WTC11 (cell line): ENCODE measurements at places on chromosomes 5 and 9. TPM values are rescaled to one million over a fixed set of nuclear protein-coding genes. Genes with fewer than 3 reads are reported as not detected.

DNA sequence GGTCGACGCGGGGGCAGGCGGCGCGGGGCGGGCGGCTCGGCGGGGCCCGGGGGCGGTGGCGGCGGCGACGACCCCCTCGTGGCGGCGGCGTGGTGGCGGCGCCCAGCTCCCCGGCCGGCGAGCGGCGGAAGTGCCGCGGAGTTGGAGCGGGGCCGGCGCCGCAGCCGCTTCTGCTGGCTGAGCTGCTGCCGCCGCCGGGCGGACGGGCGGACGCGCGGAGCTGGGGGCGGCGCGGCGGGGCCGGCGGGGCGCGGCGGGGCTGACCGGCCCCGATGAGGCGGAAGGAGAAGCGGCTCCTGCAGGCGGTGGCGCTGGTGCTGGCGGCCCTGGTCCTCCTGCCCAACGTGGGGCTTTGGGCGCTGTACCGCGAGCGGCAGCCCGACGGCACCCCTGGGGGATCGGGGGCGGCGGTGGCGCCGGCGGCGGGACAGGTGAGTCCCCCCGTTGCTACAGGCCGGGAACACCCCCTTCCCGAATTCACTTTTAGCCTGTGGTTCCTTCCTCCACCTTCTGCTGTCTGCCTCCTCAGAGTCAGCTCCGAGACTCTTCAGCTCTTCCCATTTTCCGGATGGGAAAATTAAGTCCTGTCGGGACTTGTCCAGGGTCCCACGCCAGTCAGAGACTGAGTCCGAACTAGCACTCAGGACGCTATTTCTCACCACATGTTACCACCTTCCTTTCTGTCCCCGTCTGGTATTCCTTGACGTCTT is at the start of gene GALNT10:
TSS of gene GALNT10 (plus strand) at position 139 of the 710 bp plus-strand sequence. CDS start at position 273, 134 bp downstream.
- no peak for DNase-seq

- DNase-seq, result no peak
These were observed 131.5 kb upstream of the PANK3 start for GRCh38 chr5:168710706-168711105.

DNA sequence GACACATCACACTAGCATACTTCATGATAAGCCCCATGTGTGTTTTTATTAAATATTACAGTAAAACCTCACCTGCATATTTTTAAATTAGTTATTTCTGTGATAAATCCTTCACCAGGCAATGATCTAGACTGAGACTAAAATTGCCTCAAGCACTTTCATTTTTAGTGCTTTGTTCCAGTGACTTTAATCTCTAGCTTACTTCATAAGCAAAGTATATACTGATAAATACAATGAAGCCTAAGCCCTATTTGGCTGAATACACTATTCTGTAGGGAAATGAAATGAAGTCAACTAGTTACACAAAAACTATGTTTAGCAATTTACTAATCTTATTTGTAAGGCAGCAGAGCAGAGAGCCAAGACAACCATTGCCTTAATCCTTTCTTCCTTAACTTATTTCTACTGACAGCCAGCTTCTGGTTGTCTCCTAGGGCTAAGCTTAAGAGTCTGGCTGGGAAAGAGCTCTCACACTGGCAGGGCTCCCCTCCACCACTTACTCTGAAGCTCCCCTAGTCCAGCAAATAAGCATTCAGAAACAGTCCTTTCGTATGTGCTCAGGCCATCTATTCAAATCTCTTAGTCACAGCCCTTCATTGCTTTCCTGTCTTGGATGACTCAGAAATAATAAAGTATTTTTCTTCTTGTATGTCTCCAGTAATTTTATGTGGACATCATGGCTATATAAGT is 31.4 kb upstream of the MTAP start:
- DNase-seq, result no peak

- no peak for DNase-seq
These were observed 126.0 kb upstream of the C6 start for GRCh38 chr5:41339339-41339738.

GRCh38 chr5:67319935-67320725 is 123.5 kb upstream of the CD180 start:
- no peak for DNase-seq

DNA sequence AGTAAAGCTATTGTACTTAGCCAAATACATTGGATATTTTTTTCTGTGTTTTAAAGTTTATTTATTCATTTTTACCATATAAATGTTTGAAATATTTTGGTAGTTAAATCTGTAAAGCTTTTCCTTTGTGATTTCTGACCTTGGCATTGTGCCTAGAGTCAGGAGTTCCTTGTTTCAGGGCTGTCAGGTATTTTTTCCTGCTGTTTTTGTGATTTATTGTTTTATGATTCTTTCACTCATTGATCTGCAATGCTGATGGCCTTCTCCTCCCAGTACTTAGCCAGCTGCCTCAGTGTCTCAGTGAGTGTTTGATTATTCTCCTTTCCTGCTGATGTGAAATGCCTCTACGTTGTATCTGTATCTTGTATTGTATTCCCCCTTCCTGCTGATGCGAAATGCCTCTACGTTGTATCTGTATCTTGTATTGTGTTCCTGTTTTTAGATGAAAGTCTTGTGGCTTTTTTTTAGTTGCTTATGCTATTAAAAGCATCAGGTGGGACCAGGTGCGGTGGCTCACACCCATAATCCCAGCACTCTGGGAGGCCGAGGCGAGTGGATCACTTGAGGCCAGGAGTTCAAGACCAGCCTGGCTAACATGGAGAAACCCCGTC is 61.0 kb downstream of the EHMT1 start:
- no peak for DNase-seq

GRCh38 chr9:36123515-36123914 is 13.0 kb upstream of the GLIPR2 start:
- no peak for DNase-seq

DNA sequence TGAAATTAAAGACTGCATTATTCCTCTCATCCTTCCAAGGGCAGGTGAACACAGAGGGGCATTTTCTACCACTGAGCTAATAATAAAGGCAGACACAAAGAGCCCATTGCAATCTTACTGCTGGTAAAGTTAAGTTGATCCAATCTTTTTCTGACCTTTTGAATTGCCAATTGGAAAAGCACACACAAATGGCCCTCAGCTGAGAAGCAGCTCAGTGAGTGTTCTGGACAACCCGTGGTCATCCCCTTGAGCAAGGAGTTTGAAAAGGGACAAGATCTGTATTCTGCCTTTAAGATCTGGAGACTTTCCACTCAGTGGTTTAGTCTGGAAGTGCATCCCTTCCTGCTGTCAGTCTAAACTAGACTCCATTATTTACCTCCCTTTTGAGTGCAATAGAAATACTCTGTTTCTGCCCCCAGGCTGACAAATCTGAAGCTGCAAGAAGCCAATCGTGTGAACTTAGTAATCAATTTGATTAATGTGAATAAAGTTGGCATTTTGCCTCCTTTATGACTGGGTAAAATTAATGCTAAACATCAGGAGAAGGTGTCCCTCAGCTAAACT is 835.7 kb downstream of the MAT2B start:
- DNase-seq, result no peak

- DNase-seq, result no peak
These were observed 122.7 kb downstream of the WNK2 start for GRCh38 chr9:93306579-93307091.

GRCh38 chr9:92534204-92534603 is 1.6 kb downstream of the ECM2 start:
- no peak for DNase-seq

- DNase-seq, result no peak
These were observed 200.5 kb upstream of the ACTBL2 start for GRCh38 chr5:57683036-57683630.

DNA sequence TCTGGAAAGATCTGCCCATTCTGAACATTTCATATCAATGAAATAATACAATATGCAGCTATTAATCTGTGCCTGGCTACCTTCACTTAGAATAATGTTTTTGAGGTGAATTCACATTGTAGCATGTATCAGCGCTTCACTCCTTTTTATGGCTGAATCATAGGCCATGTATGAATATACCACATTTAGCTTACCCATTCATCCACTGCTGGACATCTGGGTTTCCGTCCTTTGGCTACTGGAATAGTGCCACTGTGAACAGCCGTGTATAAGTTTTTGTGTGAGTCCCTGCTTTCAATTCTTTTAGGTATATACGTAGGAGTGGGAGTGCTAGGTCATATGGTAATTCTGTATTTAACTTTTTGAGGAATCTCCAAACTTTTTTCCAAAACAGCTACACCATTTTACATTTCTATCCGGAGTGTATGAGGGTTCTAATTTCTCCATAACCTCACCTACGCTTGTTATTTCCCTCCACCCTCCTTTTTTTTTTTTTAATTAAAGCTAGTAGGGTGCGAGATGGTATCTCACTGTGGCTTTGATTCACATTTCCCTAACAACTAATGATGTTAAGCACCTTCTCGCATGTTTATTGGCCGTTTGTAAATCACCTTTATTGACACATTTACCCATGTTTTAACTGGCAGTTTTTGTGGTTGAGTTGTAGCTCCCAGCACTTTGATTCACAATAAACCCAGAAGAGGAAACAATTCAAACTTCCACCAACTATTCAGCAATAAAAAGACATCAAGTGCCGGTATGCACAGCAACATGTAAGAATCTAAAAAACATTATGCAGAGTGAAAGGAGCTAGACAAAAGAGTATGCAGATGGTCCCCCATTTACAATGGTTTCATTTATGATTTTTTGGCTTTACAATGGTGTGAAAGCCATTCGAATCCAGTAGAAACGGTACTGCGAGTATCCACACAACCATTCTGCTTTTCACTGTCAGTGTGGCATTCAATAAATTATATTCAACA is 8.1 kb downstream of the SEMA4D start:
- no peak for DNase-seq

GRCh38 chr5:141491323-141492167 is 2.7 kb downstream of the PCDHGC5 start:
- peak; percentile 44 for DNase-seq

DNA sequence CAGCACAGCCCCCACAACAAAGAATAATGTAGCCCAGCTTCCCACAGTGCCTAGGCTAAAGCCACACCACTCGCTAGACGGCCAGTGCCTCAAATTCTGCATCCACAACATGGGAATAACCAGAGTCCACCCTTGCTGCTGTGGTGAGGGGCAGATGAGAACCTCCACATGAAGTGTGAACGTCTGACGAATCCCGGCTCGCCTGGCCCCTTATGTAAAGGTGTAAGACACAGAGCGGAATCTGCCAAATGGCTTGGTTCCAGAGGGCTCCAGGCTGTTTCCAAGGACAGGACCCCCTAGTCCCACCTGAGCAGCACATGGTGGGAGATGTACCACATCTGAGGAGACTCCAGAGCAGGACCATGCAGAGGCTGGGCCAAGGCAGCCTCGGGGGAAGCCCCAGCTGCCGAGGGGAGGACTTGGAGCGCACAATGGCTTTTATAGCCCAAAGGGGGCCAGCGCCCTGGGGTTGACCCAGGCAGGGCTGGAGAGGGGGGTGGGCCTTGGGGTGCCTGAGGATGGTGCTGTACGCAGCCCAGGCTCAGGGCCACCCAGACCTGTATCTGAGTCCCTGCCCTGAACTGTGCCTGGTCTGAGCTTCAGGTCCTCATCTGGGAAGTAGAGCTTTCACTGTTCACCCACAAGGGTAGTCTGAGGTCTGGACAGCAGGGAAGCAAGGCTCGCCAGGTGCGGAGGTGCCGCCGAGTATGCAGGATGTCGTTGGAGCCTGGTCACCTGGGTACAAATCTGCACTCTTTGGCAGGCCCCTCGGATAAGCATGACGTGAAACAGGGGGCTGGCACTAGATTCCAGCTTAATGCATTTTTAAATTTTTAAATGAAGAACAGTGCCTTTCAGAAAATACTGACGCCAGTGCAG is 24.9 kb upstream of the SLC25A51 start:
- no peak for DNase-seq

- peak; percentile 75 for DNase-seq
These were observed 666.4 kb upstream of the ZNF608 start for GRCh38 chr5:125412561-125413495.

DNA sequence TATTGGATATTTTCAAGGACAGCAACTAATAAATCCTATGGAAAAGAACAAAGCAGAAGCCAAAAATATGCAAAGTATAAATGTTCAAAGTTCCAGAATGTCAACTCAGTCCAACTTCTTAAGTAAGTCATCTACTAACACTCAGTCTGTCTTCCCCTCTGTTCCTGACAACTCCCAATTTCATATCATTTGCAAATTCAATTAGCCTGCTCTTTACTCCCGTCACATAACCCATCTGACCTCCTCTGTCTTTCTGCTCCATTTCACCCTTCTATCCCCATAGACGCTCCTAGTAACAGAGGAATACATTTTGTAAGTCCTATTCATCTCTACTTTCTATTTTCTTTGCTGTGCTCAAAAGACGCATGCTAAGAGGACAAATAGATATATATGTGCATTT is 659.8 kb upstream of the MEF2C start:
- no peak for DNase-seq

DNA sequence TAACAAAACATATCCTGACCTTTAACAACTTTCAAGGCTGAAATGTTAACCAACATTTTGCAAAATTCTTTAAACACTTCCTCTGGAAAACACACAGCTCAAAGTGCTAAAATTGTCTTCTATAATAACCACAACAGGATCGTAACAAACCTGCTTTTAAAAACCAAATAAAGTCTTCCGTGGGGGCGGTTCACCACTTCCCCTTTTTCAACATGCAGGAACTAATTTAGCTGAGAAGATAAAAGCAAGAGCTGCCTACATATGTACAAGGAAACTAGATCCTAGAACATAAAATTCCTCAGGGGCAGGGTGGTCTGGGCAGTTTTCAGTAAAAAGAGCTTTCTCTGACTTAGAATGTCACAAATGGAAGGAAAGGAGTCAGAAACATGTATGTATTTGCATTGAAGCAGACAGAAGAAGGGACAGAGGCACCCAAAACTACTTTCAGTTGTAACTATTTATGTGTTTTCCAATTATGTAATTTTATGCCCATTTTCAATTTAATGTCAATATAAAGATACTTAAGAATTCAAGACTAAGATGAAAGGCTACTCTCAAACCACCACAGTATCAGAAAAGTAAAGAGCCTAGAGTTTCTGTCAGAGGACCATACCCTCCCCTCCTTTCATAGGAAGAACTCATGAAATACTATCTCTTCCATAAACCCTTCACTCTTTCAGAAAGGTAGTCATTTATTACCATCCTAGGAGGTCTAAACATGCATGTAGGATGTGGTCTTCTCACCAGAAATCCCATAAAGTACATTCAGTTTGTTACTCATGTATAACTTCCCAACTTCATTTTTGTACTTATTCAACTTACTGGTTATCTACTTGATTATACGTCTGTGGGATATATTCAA is 185.9 kb upstream of the RASA1 start:
- no peak for DNase-seq

DNA sequence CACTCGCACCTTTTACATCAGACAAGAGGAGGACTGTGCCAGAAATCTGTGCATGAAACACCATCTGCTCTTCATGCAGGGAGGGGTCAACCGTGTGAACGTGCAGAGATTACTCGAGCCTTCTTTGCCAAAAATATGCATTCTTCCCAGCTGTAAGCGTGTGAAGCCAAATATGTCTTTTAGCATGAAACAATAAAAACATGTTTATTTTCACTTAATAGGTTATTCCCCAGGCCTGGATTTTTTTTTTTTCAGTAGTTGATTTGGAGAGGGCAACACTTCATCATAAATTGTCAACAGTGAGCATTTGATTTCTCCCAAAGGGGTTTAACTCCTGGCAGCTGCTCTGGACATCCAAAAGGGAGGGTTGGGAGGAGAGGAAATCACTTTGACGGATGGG is 23.8 kb downstream of the PLAC8L1 start:
- no peak for DNase-seq

IFNA2 gene
- not detected in 3 replicates for total RNA-seq

SEMA6A gene
- total RNA-seq, result 336 to 406 TPM (median 357 TPM) in 3 replicates

ACSL6 gene
- 2.6 to 4.8 TPM (median 3.7 TPM) in 3 replicates for total RNA-seq

TTC23L gene
- 1.6 to 2.4 TPM (median 1.9 TPM) in 3 replicates for total RNA-seq

GDNF gene
- 0.96 to 4.7 TPM (median 1.1 TPM) in 3 replicates for total RNA-seq

MYOZ3 gene
- total RNA-seq, result 11.6 to 14.5 TPM (median 13.7 TPM) in 3 replicates
